ENCODE measurements at places on chromosomes 3 and 15.

- DNase-seq: no peak
These were observed 4.8 kb downstream of the ADPGK start for GRCh38 chr15:72778796-72779195.

DNA sequence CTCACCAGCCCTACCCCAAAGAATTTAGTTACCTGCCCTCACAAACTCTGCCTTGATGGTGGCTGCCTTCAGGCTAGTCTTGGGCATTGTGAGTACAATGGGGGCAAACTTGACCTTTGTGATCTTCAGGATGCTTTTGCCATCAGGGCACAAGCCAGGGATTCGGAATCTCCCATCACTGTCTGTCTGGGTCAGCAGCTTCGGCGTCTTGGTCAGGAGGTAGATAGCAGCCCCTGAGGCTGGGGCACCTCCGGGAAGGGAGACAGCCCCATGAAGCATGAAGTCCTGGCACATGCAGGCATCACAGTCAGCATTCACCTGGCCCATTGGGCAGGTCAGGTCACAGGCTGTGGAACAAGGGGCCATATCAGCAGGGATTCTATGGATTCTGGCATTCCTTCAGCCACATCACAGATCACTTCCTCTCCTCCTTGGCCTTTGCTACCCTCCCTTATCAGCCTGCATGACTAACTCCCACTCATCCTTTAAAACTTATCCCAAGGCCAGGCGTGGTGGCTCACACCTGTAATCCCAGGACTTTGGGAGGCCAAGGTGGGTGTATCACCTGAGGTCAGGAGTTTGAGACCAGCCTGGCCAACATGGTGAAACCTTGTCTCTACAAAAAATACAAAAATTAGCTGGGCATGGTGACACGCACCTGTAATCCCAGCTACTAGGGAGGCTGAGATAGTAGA is 6.9 kb downstream of the CILP start:
- no peak for DNase-seq

DNA sequence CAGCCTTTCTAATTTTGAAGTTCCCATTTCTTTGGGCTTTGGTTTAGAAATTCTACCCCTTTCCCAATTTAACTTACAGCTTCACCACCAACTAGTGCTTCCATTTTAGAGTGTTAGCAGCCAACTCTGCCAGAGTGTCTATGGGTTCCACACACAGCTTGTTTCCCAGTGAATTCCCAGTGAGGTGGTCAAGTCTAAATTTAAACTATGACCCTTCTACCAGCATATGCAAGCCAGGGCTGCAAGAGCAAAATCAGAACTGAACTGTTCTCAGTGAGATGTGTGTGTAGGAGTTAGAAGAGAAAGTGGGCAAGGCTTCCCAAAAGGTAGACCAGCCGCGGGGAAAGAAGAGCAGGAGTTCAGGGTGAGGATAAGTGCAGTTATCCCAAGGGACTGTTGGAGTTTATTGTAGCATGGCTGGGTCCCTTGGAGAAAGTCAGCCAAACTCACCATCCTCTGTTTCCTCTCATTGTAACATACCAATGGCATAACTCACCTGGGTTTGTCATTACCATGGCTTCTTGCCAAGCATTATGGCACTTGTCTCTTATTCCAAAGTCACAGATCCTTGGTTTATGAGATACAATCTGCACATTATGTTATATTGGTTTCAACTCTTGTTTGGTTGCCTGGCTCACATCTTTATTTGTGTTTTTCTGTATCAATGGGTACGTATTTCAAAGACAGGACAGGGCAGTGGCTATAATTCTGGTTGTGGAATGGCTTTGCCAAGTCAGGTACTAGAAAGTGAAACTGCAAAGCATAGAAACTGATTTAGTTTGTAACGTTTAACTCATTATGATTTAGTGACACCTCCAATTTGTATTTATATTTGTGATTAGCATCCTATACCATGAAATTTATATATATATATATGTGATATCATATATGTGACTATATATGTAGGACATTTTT is 130.2 kb upstream of the UMPS start:
- DNase-seq: no peak

DNA sequence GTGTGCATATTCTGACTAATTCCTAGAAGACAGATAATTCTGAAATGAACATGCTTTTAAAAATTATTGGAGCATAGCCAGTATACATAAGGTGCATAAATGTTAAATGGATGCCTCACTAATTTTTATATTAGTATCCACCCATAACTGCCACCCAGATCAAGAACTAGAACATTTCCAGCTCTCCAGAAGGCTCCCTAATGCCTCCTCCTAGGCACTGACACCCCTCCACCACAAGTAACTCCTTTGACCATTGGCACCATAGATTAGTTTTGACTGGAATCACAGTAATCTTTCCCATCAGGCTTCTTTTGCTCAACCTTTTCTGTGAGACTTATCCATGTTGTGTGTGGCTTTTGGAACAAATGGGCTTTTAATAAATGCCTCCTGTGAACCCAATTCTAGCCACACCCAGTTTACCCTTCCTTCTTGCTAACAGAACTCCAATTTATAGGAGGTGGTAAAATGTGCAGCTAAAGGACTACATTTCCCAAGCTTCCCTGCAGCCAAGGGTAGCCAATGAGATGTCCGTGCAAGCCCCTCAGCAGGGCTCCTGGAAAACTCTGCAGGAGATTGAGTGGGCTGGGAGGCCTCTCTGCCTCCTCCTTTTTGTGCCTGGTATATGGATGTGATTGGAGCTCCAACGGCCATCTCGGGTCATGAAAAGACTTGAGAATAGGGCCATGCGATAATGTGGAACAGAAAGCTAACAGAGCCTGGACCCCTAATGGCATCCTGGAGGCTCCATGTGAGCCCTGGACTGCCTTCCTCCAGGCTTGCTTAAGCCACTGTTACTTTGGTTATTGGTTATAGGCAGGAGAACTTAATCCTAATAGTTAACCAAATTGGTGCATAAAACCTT is 322.6 kb upstream of the TLE3 start:
- no peak for DNase-seq

DNA sequence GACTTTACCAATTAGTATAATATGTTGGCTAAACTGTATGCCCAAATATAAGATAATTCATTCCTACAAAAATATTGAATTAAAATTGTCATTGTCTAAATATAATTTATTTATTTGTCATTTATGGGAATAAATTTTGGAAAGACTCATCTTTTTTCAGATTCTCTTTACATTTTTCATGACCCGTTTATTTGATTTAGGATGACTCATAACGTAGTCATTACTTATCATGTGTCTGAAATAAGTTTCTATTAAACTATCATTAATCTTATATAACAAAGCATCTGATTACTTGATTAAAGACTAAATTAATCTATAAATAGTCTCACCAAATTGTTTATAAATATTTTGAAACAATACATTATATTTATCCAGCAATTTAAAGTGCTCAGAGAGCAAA is 516.6 kb downstream of the CADM2 start:
- DNase-seq: no peak
